Type B pancreatic cell (in vitro differentiated cells): ENCODE measurements at places on chromosomes 16 and 17.

DNA sequence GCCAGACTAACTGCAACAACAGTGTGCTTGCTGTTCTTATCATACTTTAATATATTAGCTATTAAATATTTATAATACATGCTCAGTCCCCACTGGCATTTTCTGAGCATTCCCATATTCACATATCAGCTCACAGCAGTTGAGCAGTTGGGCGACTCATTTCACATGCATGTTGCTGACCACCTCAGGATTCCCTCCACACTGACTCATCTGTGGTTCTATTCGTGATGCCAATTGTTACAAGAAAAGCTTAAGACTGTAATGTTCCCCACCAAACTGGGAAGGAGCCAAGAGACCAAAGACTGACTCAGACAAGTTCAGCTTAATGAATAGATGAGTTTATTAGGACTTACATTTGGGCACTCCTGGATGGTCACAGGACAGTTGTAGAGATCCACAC lies 100.3 kb upstream of the KIF2B start:
- no peak for DNase-seq

GRCh38 chr17:60712675-60713074 lies 35.0 kb downstream of the BCAS3 start:
- no peak for DNase-seq

GRCh38 chr17:80423536-80424225 lies 8.7 kb downstream of the ENDOV start:
- DNase-seq, result no peak

DNA sequence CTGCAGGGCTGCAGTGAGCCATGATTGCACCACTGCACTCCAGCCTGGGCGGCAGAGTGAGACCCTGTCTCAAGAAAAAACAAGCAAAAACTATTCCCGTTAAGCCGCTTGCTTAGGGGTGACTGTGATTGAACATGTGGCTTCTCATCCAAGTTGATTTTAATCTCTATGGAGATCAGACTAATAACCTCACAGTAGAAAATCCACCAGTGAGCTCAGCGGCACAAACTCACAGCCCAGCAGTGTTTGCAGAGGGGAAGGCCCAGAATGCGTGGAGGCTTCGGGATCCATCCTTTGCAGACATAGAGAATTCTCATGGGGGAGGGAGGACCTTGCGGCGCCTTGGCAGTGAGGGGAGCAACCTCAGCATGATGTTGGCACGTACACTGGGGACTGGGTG lies 7.4 kb downstream of the BANP start:
- DNase-seq, result no peak

- DNase-seq, result no peak
These were observed 5.3 kb upstream of the TAOK1 start for GRCh38 chr17:29384901-29385300.

GRCh38 chr16:22624038-22624799 lies 113.5 kb downstream of the NPIPB5 start:
- no peak for DNase-seq

GRCh38 chr17:82217120-82217529 lies 4.5 kb upstream of the CCDC57 start:
- no peak for DNase-seq

GRCh38 chr17:77346765-77347164 lies 206.0 kb downstream of the SEC14L1 start:
- no peak for DNase-seq

DNA sequence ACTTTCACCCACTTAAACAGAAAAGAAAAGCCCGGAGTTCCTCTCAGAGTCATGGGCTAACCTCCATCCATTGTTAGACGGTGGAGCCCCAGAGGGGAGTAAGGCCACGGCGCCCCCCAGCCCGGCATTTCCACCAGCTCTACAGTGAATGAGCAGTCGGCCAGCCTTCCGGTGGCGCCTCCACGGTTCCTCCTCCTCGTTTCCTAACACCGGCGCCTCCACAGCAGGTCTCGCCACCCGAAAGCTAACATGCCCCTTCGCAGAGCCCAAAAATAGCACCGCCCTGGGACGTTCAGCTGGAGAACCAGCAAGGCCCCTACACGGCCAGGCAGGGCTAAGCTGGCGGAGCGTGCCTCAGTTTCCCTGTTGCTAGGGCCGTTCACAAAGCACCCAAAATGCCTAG lies 858 bp downstream of the MMD start:
- DNase-seq, result no peak

- DNase-seq, result no peak
These were observed 562.8 kb upstream of the GOT2 start for GRCh38 chr16:59296888-59297287.

DNA sequence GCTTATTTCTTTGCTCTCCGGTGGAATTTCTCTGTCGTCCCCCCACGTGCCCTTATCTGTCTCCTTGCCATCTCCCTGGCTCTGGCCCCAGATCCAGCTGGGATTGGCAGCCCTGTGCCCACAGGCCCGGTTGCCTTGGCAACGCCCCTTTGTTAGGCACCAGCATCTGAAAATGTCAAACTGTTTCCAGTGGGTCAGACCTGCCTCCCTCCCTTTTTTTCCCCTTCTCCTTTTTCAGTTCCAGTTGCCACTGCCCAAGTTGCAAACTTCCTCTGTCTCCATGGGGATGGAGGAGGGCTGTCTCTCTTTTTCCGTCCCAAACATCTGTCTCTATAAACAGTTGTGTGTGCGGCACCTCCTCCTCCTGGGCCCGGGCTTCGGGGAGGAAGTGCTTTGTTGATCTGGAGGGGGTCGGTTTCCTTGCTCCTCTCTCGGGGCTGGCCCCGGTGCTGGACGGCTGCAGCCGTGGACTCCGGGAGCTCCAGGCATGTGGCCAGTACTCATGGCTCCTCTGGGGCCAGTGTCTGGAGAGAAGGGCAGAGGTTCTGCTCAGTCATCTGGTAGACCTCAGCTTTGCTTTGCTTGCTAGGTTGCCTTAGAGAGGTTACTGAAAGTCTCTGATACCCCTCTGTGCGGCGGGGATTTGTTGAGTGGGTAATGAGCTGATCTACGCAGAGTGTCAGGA lies 35.3 kb downstream of the SOCS3 start:
- no peak for DNase-seq

DNA sequence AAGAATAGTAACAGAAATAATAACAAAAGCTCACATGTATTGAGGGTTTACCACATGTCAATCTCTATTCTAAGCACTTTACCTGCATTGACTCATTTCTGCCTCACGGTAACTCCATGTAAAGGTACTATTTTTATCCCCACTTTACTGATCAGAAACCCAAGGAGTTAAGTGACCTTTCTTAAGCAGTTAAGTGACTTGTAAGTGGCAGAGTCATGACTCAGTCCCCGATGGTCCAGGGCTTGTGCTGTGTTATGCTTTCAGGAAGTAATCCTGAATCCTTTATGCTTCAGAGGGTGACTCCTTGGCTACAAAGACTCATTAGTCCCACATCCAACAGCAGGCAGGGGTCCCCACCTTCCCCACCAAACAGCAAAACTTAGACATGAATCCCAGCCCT lies 66.5 kb downstream of the MRM1 start:
- no peak for DNase-seq

DNA sequence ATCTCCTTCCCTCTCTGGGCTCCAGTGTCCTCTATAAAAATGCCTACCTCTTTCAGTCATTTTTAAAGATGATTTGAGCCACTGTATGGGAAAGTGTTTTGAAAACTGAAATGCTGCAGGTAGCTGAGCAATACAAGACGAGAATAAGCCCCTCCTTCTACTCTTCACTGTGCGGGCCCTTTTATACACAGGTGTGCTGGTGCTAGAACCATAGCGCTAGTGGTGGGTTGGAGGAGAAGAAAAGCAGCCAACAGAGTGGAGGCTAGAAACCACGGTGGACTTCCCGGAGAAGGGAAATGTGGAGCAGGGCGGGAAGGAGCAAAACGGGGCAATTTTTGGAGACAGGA lies 58.2 kb upstream of the DLX4 start:
- DNase-seq, result no peak

DNA sequence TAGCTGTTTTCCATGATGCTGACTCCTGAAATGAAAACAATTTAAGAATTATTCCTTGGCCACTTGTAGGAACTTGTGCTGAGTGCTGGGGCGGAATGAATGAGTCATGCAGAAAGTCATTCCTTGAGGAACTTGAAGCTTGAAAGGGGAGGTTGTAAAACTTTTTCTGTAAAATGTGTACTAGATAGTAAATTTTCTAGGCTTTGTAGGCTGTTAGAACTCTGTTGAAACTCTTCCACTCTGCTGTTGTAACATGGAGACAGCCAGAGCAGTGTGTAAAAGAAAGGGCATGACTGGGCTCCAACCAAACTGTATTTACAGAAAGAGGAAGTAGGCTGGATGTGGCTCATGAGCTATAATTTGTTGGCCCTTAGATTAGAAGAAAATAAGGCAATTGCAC lies 46.1 kb downstream of the ABCA8 start:
- DNase-seq, result no peak

DNA sequence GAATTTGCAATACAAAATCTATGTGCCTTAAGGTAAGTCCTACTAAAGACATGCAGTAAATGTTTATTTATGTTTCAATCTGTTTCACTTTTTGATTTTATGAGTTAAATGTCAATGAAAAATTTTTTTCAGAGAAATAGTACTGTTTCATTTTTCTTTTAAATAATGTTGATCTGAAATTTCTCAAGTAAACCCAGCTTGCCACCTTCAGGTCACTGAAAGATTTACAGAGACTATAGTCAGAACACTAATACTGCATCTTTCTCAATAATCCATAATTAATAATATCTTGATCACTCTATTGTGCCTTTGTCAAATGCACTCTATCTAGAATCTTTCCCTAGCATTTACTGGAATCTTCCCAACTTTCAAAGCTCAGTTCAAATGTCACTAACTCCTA lies 6.5 kb upstream of the DHX40 start:
- DNase-seq, result no peak
